ENCODE measurements at places on chromosomes 4 and X. TPM values are rescaled to one million over a fixed set of nuclear protein-coding genes. Genes with fewer than 3 reads are reported as not detected.
A peak's percentile ranks its signal among the peaks of the same experiment; 100 is the strongest.

- no peak for DNase-seq
Measured at GRCh38 chrX:43283187-43283586, 372.9 kb upstream of the MAOA start.

DNA sequence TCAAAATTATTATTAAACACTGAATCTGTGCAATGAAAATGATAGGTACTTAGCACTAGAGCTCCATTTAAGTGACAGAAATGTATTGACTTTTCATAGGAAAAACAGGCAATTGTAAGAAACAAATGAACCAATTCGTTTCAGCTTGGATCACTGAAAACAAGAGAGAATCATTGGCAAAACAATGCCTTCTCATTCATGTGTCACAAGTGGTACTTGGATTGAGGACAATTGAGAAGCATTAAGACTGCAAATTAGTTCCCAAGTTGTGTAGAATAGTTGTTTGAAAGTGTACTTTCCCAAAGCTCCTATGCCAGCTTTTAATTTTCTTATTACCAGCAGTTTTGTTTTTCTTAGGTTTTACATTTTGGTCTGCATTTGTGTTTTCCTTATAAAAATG lies 20.6 kb downstream of the CNKSR2 start:
- no peak for DNase-seq

- no peak for DNase-seq
Measured at GRCh38 chr4:150581056-150581605, 820 bp upstream of the MAB21L2 start.

GRCh38 chrX:115892056-115892708 lies 278.4 kb upstream of the AGTR2 start:
- DNase-seq: no peak

DNA sequence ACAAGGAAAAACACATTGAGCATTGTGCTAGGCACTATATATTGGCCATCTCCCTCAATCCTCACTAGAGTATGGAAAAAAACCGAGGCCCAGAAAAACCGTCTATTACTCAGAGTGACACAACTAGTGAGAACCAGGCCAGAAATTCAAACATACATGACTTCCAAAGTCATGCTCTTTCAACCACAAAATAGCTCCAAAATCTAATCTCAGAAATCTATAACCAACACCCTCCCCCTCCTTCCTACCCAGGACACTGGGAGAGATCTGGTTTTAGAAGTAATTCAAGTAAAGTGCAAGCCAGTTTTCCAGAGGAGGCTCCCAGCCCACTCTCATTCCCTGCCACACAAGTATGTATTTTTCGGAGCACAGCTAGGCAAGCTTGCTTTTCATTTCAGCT lies 7.6 kb downstream of the HS3ST1 start:
- DNase-seq: no peak

- no peak for DNase-seq
Measured at GRCh38 chrX:153725832-153726285, 1.2 kb downstream of the ABCD1 start.

DNA sequence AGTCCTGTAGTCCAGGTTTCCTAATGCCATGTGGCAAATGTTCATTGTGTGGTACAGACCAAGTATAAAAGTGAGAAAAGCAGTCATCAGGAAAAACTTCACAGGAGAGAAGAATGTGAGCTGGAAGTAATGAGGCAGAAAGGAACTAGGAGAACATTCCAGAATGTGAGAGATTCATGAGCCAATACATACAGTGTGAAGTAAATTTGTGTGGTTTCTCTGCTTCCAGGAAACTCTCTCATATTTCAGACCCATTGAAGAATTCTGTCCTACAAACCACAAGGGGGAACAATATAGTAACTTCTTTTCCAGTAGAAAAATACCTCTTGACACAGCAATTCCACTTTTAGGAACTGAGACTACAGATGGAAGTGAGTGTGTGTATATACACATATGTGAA lies 136.5 kb downstream of the RNF150 start:
- DNase-seq: no peak

The PNMA3 gene
- 1.2 TPM for total RNA-seq

- no peak for DNase-seq
Measured at GRCh38 chr4:150960818-150961217, 54.3 kb downstream of the LRBA start.

GRCh38 chr4:81625422-81626417 lies 154.0 kb upstream of the RASGEF1B start:
- DNase-seq: no peak

DNA sequence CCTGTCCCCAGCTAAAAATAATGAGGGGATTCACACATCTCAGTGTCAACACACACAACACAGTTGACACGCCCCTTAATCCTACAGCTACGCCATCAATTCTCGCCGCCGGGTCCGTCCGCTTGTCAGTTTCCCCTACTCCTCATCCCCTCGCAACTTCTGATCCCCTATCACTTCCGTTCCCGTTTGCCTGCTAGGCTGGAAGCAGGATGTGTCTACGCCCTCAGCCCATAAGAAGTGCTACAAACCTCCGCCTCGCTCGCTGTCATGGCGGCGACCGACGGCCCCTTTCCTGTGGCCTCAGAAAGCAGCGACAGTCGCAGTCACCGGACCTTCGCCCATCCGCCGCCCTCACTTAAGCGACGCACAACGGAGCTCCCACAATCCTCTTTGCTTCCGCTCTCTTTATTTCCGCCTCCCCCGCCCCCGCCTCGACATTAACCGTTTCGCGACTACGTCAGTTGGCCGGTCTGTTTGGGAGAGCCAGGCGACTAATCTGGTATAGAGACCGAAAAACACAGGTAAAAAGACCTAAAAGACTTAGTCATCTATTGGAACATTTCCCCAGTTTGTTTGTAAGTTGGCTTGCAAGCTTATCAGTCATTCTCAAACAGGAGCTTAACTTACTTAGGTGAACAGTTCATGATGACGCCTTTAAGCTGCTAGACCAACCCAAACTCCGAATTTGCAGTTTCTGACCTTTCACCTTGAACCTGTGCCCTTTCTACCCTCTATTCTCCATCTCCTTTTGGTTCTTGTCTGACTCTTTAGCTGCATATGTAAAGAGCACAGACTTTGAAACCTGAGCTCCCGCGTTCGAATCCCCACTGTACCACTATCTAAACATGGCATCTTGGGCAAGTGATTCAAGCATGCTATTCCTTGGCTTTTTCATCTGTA lies at the start of gene SLC25A53:
Gene SLC25A53 (minus strand): TSS at position 380 of the 900 bp plus-strand sequence. CDS start 51,752 bp downstream, outside the sequence.
- DNase-seq: peak; percentile 55

The TLR10 gene
- 0.13 TPM for total RNA-seq

DNA sequence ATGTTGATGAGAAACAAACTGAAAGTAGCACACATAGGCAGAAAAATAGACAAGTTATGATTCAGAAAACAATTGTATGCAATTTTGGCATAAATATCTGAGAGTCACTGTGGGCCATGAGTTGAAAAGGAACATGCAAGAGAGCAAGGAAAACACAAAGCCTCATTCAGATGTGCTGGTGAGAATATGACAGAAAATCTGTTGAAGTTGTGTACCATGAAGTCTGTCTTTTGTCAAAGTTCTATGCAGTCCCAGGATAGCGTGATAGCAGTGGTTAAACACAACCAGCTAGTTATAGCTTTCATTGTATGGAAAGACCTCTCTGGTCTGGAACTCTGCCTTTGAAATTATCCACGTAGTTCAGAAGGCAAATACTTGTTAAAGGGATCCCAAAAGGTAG lies 53.0 kb downstream of the TMEM154 start:
- no peak for DNase-seq

The ODAPH gene
- not detected for total RNA-seq
